CD4-positive, alpha-beta T cell treated with Interferon gamma for 1 hour (primary cell): ENCODE measurements at places on chromosomes 12 and 14.

GRCh38 chr12:80869264-80869663, 68.5 kb downstream of the LIN7A start:
- no peak for DNase-seq

DNA sequence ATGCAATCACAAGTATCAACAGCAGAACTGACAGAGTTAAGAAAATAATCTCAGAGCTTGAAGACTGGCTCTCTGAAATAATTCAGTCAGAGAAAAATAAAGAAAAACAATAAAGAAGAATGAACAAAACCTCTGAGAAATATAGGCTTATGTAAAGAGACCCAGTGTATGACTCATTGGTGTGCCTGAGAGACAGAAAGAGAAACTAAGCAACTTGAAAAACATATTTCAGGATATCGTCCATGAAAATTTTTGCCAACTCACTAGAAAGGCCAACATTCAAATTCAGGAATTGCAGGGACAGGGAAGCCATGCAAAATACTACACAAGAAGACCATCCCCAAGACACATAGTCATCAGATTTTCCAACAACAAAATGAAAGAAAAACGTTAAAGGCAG, 56.2 kb downstream of the APOBEC1 start:
- no peak for DNase-seq

GRCh38 chr14:68191567-68192321, 372.2 kb downstream of the RAD51B start:
- no peak for DNase-seq

DNA sequence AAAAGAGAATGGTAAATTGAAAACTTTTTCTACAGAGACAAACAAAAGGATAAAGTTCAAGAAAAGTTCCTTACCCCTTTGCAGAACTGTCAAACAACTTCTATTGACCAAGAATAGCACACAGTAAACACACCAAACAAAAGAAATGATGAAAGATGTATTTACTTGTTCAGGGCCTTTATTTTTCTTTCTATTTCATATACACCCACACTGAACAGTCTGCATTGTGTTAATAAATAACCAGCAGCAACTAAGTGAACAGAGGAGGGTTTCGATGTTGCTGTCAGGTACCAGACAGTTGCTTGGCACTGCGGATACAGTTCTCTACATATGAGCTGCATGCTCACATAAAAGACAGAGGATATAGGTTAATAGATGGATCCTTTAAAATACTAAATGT, 122.1 kb downstream of the SOX5 start:
- DNase-seq: no peak

- no peak for DNase-seq
Observed at GRCh38 chr12:30913323-30913722, 13.2 kb upstream of the TSPAN11 start.

GRCh38 chr12:109307051-109307450, 2.0 kb downstream of the FOXN4 start:
- no peak for DNase-seq

- DNase-seq: peak; percentile 10
Observed at GRCh38 chr14:64502887-64503433, 678 bp downstream of the ZBTB25 start.

- no peak for DNase-seq
Observed at GRCh38 chr12:26936559-26937442, 980 bp downstream of the INTS13 start.

DNA sequence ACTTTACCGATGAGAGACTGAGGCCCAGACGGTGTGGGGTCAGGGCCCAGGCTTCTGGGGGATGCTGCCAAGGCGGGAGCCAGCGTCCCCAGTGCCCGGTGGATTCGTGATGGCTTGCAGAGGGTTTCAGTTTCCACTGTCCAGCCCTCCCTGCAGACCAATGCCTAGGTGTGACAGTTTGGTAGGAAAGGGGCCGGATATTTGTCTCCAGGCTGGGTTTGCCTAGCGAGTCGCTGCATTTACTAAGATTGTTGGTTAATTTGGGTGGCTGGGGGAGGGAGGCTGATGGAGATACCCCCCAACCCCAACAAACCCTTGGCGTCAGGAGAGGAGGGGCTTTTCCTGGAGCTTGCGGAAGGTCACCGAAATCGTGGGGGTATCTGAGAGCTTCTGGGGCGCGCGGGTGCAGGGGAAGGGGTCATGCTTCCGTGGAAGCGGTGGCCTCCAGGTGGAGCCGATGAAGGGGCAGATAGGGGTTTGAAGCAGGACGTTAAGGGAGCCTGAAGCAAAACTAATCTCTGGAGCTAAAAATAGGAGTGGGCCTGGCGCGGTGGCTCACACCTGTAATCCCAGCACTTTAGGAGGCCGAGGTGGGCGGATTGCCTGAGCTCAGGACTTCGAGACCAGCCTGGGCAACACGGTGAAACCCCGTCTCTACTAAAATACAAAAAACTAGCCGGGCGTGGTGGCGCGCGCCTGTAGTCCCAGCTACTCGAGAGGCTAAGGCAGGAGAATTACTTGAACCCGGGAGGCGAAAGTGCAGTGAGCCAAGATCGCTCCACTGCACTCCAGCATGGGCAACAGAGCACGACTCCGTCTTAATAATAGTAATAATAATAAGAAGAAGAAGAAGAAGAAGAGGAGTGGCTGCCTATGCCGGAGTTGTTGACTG, 1.1 kb upstream of the CDC42BPB start:
- no peak for DNase-seq

GRCh38 chr12:55443776-55444175, at the start of gene OR6C2:
TSS of gene OR6C2 (plus strand) at chr12:55444076. CDS start at chr12:55452214, 8,138 bp downstream.
- DNase-seq: no peak

- no peak for DNase-seq
Observed at GRCh38 chr12:80413462-80413861, 30.6 kb upstream of the PTPRQ start.

- DNase-seq: no peak
Observed at GRCh38 chr14:75595226-75595625, 16.8 kb downstream of the FLVCR2 start.

- DNase-seq: no peak
Observed at GRCh38 chr12:5222729-5223128, 179.1 kb downstream of the KCNA5 start.

- DNase-seq: no peak
Observed at GRCh38 chr14:92847749-92848148, 53.6 kb downstream of the GOLGA5 start.

- peak; percentile 1 for DNase-seq
Observed at GRCh38 chr12:123973552-123974341, 732 bp downstream of the ZNF664 start.

DNA sequence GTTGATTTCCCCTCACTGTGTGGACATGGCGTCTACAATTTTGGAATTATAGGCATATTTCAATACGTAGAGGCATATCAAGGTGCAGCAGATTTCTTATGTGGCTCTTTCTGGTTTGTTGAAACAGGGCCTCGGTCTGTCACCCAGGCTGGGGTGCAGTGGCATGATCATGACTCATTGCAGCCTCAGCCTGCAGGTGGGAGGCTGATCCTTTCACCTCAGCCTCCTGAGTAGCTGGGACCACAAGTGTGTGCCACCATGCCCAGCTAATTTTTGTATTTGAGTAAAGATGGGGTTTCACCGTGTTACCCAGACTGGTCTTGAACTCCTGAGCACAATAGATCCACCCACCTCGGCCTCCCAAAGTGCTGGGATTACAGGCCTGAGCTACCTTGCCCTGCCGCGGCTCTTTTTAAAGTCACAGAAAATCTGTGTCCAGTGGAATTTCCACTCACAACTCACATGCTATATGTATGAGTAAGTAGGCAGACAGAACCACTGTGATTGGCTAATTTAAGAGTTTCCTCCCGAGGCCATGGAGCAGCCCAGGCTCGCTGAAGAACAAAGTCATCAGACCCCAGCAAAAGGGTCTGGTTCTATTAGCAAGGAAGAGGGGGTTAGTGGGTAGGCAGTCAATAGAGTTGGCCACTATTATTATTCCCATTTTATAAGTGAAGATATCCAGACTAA, 9.1 kb downstream of the GNG2 start:
- DNase-seq: peak; percentile 56

- DNase-seq: no peak
Observed at GRCh38 chr12:72338437-72338836, 66.3 kb downstream of the TRHDE start.

- no peak for DNase-seq
Observed at GRCh38 chr12:107528731-107529365, 156.8 kb upstream of the PWP1 start.

- no peak for DNase-seq
Observed at GRCh38 chr12:97513950-97514349, 51.3 kb downstream of the RMST start.
